Small intestine (tissue), 16 donors: ENCODE measurements at places on chromosomes 16 and 17.
A peak's percentile ranks its signal among the peaks of the same experiment; 100 is the strongest.

- DNase-seq: no peak
Observed at GRCh38 chr17:68595496-68595895, 5.7 kb downstream of the FAM20A start.

- DNase-seq: no peak
Observed at GRCh38 chr17:49932901-49933300, 36.1 kb upstream of the DLX4 start.

DNA sequence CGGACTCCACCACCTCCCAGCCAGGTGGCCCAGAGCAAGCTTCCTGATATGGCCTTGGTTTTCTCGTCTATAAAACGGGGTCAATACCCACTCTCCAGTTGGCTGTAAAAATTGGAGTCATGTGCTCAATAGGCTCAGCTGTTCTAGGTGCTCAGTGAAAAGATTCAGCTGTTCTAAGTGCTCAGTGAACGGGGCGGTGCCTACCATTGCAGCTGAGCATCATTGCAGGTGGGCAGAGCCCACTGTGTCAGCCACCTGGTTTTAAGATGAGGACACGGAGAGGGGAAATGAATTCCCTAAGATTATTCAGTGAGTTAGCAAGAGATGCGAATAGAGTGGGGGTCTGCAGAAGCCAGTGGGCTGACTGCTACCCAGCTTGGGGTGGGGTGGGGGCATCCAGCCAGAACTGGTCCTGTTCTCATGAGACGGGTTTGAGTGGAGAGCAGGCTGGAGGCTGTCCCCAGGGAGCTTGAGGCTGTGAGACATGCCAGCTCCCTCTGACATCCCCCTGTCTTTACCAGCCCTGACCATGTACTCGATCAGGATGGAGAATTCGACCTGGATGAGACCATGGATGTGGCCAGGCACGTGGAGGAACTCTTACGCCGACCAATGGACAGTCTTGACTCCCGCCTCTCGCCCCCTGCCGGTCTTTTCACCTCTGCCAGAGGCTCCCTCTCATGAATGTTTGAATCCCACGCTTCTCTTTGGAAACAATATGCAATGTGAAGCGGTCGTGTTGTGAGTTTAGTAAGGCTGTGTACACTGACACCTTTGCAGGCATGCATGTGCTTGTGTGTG lies 21.9 kb downstream of the STAT5A start:
- no peak for DNase-seq

DNA sequence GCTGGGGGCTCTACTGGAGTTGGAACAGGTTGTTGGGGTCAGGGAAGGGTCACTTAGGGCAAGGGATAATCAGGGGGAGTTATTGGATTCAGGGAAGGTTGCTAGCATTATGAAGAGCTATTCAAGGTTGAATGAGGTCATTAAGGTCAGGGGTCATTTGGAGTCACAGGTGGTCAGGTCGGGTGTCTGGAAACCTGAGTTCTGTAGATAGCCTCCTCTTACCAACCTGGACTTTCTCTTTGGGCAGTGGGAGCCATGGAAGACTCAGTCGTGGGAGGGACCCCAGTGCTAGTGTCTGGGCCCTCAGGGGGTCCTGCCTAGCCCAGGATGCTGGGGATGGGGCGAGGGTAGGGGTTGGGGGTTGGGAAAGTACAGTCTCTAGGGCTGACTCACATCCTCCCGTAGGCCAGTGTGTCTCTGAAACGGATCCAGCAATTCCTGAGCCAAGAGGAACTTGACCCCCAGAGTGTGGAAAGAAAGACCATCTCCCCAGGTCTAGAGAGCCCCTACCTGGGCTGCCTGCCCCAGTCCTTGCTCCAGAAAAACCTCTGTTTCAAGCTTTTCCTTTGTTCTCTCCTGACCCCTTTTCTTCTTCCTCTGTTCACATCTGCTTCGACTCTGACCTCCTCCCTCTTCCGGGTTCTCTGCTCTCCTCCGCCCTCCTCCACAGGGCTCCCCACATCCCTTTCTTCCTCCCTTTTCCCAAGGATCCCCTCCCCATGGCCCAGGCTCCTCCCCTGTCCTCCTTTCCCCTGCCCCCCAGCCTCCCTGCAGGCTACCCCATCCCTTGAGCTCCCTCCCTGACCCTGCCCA lies 33.5 kb downstream of the ABCC3 start:
- no peak for DNase-seq

DNA sequence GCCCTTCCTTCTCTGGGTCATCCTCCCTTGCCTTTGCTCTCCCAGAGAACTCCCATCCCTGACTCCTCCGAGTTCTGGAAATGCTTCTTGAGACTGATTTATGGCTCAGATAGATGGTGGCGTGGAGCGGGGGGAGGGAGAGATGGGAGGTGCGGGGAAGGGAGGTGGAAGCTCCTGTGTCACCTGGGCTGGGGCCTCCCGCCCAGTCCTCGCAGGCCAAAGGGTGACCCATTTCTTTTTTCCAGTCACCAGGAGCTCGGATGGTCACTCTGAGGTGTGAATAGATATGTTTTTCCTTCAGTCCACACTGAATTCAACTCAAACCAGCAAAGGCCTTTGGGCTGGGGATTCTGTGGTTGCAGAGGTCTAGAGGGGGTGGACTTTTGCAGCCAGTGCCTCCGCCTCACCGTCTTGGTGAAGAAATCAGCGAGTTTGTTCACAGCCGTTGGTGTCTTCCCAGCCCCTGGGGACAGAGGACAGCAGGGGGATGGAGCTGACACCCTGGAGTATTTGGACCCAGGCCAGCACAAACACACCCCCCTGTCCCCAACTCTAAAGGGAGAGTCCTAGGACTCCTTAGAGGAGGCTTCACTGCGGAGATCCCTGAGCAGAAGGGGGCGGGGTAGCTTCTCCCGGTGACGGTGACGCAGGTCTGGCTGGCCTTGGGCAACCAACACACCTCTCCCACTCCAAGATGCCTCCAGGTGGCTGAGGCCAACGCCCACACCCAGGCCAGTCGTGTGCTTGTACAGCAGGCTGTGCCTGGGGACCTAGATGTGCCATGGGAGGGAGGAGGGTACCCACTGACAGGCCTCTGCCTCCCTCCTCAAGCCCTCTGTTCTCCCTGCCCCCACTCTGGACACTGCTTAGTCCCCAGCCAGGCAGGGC lies 80.6 kb downstream of the AMFR start:
- peak; percentile 23 for DNase-seq

DNA sequence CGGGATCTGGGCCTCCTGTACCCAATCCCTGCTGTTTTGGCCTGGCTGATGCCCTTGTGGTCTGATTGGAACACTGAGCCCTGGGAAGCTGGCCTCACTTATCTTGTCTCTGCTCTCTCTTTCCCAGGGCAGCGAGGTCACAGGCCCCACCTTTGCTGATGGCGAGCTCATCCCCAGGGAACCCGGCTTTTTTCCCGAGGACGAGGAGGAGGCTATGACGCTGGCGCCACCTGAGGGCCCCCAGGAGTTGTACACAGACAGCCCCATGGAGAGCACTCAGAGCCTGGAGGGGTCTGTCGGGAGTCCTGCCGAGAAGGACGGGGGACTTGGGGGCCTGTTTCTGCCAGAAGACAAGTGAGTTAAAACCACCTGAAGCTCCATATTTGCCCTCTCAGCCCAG lies 126.0 kb downstream of the RAB11FIP4 start:
- no peak for DNase-seq

DNA sequence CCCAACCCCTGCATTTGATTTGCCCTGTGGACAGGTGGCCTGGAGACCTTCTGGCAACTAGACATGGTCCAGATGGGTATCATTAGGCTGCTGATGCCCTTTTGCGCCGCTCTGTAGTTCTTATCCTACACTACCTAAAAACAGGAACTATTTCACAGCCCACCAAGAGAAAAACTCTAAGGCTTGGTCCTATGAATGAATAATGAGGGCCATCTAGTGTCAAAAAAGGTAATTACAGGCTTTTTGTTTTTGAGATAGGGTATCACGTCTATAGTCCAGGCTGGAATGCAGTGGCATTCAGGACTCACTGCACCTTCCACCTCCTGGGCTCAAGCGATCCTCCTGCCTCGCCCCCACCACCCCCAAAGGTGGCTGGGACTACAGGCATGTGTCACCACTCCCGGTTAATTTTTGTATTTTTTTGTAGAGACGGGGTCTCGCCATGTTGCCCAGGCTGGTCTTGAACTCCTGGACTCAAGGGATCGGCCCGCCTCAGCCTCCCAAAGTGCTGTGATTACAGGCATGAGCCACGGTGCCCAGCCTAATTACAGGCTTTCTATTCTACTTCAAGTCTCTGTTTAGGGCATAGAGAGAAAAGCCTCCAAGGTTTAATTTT lies 20.9 kb downstream of the COIL start:
- peak; percentile 66 for DNase-seq

DNA sequence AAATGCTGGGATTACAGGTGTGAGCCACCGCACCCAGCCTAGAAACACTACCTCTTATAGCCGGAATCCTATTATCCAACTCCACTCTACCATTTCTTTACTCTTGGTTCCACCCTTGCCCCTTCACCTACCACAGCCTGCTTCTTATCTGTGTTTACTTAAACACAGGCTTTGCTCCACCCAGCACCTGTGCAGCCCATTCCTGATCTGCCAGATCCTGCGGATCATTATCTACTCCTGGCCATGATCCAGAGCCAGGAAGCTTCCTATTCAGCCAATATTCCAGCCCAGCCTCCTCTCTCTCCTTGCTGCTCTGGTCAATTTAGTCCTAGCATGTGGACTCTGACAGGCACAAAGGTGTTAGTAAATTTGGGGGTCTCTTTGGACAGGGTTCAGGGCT lies 98.8 kb upstream of the MED13 start:
- DNase-seq: peak; percentile 78

- DNase-seq: peak; percentile 86
Observed at GRCh38 chr16:57694725-57695679, at the start of gene DRC7. Gene DRC7, plus strand, starts transcription at chr16:57694806. Its CDS starts 3,144 bp downstream, at chr16:57697950.

DNA sequence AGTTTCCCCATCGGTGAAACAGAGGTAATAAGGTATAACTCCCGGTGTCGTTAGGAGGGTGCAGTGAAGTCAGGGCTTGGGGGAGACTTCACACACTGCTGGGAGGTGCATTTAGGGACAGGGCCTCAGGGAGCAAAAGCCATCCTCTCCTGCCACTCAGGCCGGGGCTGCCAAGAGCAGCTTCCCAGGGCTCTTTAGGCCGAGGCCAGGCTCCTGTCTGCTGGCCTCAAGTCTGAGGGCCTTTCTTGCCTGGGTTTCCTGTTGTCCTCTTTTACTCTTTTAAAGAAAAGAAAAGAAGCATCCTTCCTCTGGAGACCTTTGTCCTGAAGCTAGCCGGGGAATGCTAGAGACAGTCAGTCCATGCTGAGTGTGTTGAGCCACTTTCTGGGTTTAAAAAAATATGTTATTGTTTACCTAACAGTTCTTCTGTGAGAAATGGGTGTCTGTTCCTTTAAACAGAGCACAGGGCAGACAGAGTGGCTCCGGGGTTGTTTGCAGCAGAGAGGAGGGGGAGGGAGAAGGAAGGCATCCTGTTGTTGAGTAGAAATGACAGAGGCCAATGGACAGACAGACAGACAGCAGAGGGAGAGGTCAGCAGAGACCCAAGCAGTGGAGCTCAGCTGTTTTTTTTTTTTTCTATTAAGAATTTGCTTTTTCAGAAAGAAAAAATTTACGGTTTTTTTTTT lies 79.1 kb downstream of the C17orf67 start:
- no peak for DNase-seq
